ENCODE measurements at places on chromosomes 12 and 14.

- DNase-seq: peak; percentile 77
These were observed 24.6 kb downstream of the DIP2B start for GRCh38 chr12:50529345-50529744.

- DNase-seq: peak; percentile 59
These were observed 6.5 kb upstream of the PRPH start for GRCh38 chr12:49288412-49288853.

DNA sequence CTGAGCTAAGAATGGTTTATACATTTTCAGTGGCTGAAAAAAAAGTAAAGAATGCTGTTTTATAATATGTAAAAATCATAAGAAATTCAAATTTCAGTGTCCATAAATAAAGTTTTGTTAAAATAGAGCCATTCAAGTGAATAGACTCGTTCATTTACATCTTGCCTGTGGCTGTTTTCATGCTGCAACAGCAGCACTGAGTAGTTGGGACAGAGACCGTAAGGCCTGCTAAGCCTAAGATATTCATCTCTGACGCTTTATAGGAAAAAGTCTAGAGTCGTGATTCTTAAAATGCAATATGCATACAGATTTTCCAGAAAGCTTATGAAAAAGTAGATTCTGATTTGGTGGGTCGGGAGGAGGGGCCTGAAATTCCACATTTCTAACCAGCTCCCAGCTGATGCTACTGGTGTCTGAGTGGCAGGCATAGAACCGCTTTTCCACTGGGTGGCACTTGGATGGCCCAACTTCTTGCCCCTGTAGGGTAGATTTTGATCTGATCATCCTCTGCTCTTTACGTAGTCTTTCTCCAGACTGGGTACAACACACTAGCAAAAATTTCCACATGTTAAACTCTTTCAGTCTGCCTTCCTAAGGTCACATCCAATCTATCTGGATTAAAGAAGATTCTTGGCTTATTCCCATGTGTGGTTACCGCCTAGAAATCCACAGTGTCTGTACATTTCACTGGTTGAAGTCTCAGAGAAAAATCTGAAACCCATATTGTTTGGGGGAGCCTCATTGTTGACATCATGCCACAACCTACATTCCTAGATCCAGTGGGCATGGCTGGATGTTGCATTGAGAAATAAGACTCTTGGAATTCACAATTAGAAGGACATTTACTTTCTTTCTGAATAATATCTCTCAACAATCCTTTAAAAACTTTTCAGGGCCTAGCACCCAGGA, 151.2 kb downstream of the C12orf75 start:
- DNase-seq: no peak

GRCh38 chr14:52129721-52130120, 60.9 kb upstream of the NID2 start:
- DNase-seq: no peak

GRCh38 chr12:105064564-105065178, 19.6 kb downstream of the ALDH1L2 start:
- no peak for DNase-seq

- peak; percentile 98 for DNase-seq
These were observed 69.5 kb downstream of the SLC15A4 start for GRCh38 chr12:128754275-128754674.

DNA sequence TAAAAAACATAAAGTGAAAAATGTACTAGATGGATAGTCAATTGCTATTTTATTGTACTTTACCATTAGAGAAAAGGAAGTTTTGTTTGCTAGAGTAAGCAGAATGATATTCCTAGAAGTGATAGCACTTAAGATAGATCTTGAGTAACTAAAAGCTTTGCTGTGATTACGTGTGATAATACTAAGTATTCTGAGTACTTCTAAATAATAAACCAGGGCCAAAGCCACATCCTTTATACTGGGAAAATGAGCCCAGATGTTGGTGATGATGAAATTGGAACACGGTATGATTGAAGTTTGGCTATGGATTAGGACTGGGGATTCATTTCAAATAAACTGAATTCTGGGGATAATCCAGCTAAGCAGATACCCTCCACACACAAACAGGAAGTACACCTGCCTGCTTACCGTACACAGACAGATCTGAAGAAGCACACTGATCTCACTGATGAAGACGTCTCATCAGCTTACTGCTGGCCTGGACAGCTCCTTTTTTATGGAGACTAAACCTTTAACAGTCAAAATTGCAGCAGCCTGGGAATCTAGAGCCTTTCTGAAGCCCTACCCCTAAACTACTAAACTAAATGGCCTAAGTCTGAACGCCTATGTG, 199.8 kb downstream of the LRFN5 start:
- no peak for DNase-seq

DNA sequence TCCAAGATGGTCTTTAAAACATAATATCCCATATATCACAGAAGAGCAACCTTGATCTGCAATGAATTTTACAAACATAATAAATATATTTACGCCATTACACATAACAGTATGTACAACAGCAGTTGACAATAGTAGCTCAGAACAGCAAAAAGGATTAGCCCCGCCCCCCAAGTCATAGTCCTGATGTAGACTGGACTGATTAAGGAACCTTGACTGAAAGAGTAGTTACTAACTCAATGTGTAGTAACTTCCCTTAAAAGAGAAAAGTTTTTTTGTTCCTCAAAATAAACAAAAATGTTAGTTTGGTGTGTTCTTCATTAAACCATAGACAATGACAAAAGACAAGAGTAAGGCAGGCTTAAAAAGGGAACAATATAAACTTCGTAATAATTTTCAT, 44.5 kb downstream of the GTF2A1 start:
- DNase-seq: no peak

DNA sequence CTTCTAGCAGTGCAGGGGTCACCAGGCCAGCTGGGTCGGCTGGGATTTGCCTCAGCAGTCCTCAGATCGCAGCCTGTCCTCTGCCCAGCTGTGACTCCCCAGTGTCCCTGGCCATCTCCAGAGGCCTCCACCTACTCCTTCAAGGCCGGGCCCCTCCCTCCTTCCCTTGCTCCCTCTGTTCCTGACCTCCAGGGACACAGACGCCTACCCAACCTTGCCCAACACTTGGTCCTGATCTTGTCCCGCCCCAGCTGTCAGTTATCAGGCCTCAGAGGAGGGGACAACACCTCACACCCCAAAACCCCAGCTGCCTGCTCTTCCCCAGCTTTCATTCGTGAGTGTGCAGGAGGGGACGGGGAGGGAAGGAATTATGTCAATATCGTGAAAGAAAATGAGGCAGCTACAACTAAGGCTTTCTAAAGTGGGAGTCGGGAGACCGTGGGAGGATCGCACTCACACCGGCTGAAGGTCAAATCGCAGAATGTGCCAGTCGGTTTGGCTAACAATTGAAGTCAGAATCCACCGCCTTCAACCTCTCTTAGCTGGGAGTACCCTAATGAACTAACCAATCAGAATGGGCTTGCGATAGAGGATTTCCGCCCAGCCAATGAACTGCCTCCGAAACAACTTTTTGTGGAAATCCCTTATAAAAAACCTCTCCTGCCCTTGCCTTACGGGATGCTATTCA, 9.4 kb upstream of the PLBD2 start:
- DNase-seq: no peak

DNA sequence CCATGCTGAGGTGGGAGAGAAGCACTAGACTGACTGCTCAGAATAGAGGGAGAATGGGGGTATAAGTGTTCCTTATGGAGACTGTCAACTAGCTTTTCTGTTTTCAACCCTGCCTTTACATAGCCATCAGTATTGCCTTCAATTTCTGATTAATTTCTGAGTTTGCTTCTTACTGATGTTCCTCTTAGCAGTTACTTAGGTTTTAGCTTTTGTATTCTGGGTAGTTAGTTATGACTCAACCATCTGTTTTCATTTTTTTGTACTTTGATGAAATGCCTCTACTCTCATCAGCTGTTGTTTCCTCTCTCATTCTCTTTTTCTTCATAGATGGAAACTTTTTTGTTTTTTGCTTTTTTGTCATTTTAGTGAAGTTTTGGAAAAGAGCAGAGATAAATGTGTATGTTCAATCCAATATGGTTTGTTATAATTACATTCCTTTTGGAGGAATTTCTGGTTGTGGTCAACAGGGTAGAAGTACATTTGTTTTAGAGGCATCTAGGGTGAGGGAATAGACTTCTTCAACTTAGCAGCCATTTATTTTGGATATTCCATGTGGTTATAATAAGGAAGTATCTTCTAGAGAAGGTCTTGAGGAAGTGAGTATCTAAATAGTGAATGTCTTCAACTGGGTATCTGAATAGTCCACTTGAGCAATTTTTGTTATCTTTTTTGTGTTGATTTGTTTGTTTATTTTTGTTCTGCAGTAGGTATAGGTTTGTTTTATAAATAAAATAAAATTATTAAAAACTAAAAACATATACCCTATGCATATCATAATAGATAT, 29.6 kb downstream of the PMCH start:
- DNase-seq: no peak

- DNase-seq: peak; percentile 54
These were observed 84.2 kb upstream of the TMEM263 start for GRCh38 chr12:106871477-106871876.

DNA sequence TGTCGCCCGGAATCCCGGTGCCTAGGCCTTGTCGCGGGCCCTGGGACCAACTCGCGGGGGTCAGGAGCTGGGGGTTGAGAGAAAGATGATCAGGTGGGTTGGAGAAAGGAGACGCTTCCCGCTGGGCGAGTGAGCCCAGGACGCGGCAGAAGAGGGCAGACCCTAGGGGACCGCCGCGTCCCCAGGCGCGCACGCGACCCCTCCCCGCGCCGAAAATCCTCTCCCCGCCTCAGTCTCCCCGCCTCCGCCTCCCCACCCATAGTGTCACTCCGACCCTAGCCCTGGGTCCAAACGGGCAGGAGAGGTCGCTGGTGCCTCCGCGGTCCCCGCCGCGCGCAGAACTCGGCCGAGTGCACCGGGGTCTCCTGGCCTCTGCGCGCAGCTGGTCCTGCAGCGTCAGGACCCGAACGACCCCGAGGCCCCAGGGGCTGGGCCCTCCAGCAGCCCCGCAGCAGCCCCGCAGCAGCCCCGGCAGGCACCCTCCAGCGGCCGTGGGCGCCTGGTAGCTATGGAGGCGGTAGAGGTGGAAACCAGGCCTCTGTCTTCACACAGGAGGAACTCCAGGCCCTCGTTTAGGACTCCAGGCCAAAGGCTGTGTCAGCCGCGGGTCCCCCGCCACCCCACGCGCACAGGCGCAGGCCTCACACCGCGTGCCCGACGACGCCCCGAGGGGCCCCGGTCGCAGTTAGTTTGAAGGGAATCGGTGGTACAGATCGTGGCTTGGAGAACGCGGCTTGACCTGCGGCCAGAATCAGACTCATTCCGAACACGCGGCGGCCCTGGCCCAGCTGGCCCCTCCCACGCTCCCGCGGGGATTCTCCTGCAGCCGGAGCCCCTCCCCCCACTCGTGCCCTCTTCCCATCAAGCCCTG, 60.1 kb upstream of the EIF5 start:
- no peak for DNase-seq

GRCh38 chr12:2292560-2292959, 239.8 kb downstream of the CACNA1C start:
- DNase-seq: no peak

DNA sequence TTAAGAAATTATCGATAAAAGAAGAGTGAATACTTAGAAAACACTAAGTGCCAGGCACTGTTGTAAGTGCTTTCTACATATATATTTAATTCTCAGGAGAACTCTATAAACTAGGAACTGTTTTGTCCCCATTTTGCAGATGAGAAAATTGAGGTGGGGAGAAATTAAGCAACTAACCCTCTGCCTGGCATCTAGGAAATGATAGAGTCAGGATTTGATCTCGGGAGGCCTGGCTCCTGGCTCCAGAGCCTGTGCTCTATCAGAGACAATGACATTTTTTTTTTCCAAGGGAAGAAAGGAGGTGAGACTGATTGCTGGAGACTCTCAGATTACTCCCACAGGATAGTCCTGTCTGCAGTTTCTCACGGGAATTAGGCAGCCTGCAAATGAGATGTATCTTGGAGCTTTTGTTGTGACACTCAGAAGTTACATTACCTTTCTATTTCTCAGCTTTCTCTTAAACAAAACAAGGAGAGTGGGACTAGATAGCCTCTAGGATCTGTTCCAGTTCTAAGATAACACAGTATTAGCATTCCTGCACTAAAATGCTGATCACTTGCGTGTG, 1.4 kb upstream of the FAM234B start:
- DNase-seq: no peak

GRCh38 chr12:44002607-44003006, 166.7 kb downstream of the TMEM117 start:
- DNase-seq: no peak

- no peak for DNase-seq
These were observed 176.1 kb downstream of the AEBP2 start for GRCh38 chr12:19615384-19615725.

GRCh38 chr12:68368327-68368726, 36.2 kb upstream of the MDM1 start:
- no peak for DNase-seq

DNA sequence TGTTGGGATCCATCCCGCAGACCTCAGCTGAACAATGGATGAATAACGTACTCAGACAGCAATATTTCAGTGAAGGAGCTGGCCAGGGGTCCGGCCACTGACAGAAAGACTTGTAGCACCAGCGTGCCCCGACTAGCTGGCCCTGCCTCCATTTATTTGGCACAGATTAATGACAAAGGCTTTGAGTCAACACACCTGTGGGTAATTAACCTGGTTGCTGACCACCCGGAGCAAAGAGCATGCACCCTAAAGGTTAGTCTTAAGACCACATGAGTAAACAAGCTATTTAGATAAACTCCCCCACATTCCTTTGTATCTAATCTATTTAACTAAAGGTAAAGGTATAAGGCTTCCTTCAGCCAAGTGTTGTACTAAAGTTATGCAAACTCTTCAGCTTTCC, 868.6 kb downstream of the LRFN5 start:
- DNase-seq: no peak

GRCh38 chr12:112046003-112046402, 32.8 kb downstream of the ERP29 start:
- DNase-seq: no peak

- no peak for DNase-seq
These were observed 35.6 kb downstream of the GNS start for GRCh38 chr12:64723630-64724029.

All from kidney tubule cell (primary cell).